ENCODE measurements at places on chromosomes 2 and 18. TPM values are rescaled to one million over a fixed set of nuclear protein-coding genes. Genes with fewer than 3 reads are reported as not detected.

Gene DPP4
- 122 TPM for total RNA-seq

Gene FAM161A
- 2.5 TPM for total RNA-seq

GRCh38 chr2:3625186-3625585 is 30.3 kb downstream of the COLEC11 start:
- H3K36me3 ChIP-seq = no peaks in the 10 kb centered on the region
- no peak overlapping the region for H3K27ac ChIP-seq
- no peaks in the 10 kb centered on the region for H3K4me1 ChIP-seq
- H3K27me3 ChIP-seq = peaks cover 11% of the 10 kb centered on the region

- H3K4me1 ChIP-seq = no peaks in the 10 kb centered on the region
- no peak overlapping the region for H3K27ac ChIP-seq
- DNase-seq = no peak
- H3K4me3 ChIP-seq = no peak overlapping the region
- H3K36me3 ChIP-seq = no peaks in the 10 kb centered on the region
Observed at GRCh38 chr2:13114391-13114790, 397.7 kb downstream of the TRIB2 start.

GRCh38 chr2:197198890-197199289 is 111.7 kb downstream of the ANKRD44 start:
- peak overlapping the region; percentile 79 for H3K4me3 ChIP-seq
- peaks cover 85% of the 10 kb centered on the region for H3K4me1 ChIP-seq
- peaks cover 55% of the 10 kb centered on the region for H3K36me3 ChIP-seq
- peak; percentile 94 for DNase-seq

All from activated CD4-positive, alpha-beta memory T cell treated with anti-CD3 and anti-CD28 coated beads, Interleukin-2, amount 10 ng/mL, durations not matched to agents 7 days and 5 days (primary cell).